ENCODE measurements at places on chromosomes 6 and 20. TPM values are rescaled to one million over a fixed set of nuclear protein-coding genes. Genes with fewer than 3 reads are reported as not detected.

GRCh38 chr6:52010806-52011205, 76.6 kb downstream of the PKHD1 start:
- DNase-seq, result no peak

- no peak for DNase-seq
These were observed 197.3 kb upstream of the PROKR2 start for GRCh38 chr20:5513975-5514516.

The CCN6 gene
- not detected for total RNA-seq

The BTN1A1 gene
- total RNA-seq, result not detected

The NKAIN4 gene
- total RNA-seq, result not detected
